T1000 (cell line): ENCODE measurements at places on chromosomes 2 and 18.

GRCh38 chr2:146624430-146625160, 1220.2 kb upstream of the ACVR2A start:
- DNase-seq, result no peak

- no peak for DNase-seq
Observed at GRCh38 chr2:195003881-195004471, 653.0 kb upstream of the SLC39A10 start.

- no peak for DNase-seq
Observed at GRCh38 chr2:75994759-75995158, 284.0 kb upstream of the GCFC2 start.

- no peak for DNase-seq
Observed at GRCh38 chr18:26046419-26047077, 43.9 kb downstream of the SS18 start.

GRCh38 chr2:2392332-2392731, 61.3 kb upstream of the MYT1L start:
- DNase-seq, result no peak

GRCh38 chr18:3012136-3013023, 564 bp downstream of the LPIN2 start:
- no peak for DNase-seq

DNA sequence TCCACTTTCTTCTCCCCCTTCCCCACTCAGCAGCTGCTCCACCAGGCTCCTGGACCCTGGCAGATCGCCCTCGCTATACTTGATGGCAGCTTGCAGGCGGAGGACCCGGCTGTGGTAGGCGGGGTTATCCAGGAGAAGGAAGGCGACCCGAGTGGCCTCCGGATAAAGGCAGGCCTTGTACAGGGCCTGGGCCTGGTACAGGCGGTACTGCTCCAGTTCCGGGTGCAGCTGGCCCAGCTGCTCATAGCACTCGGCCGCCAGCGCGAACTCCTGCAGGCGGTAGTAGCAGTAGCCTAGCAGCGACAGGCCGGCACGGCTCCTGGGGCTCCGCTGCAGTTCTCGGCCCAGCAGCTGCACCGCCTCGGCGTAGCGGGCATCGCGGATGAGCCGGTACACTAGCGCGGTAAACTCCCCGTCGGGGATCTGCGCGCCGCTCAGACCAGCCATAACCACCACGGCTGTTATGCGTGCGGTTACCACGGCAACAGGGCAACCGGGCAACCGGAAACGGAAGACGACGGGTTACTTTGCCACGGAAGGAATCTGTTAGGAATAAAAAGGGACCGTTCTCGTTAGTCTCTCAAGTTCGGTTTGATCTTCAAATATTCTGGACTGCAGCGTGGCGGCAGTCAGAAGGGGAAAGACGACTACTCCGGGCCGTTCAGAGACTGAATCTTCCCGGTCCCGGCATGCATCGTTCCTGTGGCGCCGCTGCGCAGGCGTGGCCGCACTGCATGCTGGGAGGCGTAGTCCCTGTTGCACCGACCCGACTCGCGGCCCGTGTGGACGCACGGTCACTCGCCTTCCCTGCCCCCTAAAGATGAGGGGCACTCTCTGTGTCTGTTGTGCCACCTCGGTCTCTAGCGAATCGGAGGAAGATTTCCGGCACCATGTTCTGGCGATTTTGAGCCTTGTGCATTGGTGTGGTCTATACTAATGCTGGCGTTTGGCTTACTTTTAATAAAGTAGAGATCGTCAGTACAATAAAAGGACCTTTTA, 226.0 kb downstream of the AGPS start:
- DNase-seq, result peak; percentile 86

- no peak for DNase-seq
Observed at GRCh38 chr18:42271647-42272414, 316.8 kb downstream of the PIK3C3 start.
